ENCODE measurements at places on chromosomes 13 and 19.

DNA sequence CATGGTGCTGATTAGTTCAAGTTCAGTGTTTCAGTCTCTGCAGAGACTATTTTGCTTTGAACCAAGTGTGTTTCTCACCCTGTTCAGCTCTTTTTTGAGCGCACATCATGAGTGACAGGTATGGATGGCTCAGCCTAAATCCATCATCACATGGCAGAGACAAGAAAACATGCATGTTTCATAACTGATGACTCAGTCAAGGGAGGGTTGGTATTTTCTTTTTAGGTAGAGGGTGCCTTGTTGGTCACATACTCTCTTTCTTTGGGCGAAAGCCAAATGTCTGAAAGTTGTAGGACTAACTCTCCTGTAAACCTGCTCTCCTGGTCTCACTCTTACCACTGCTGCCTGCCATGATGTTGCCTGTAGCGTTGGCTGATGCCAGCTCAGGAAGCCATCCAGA is 48.1 kb upstream of the RAP2A start:
- DNase-seq, result no peak

DNA sequence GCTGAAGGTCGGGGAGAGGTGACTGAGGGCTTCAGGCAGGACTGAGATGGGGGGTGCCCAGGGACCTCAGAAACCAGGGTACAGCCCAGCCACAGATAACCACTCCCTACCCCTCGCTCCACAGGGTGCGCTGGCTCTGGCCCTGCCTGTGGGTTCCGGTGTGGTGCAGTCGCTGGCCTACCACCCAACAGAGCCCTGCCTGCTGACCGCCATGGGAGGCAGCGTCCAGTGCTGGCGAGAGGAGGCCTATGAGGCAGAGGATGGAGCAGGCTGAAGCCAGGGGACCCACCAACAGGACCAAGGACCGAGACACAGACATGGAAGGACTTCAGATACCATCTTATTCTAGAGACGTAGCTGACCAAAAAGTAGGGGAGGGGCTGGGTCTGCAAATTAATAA is 6.3 kb downstream of the DHPS start:
- no peak for DNase-seq

DNA sequence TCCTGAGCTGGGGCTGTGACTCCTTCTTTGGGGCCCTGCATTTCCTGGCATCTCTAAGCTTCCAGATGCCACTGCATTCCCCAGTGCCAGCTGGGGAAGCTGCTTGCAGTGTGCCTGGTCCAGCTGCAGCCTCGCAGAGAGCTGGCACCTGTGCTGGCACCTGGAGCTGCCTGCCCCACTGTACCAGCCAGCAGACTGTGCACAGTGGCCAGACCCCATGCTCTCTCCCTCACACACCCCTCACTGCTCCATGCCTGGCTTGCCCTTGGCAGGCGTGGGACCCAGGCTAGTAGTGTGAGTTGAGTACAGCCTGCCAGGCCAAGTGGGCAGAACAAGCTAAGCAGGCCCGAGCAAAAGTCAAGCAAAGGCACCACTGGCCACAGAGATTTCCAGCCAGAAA is 327.5 kb downstream of the NDFIP2 start:
- DNase-seq, result no peak

DNA sequence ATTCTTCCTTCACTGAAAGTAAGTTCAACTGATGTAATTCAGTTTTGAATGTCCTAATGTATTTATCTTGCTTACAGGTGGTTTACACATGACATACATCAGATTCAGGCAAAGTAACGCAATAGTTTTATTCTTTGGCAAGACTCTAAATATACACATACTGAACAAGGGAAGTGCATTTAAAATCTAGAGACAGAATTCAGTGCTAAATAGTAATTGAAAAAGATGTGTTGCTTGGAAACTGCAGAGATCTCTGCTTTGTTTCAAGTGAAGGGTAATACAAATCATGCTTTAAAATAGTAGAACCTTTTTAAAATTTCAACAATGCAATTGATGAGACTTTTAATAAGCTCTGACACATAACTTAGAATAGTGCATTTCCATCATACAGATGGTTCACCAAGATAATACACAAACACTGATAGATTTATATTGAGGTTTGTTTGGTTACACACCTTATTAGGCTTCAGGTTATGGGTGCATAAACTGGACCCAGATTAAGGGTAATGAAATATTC is 581.0 kb upstream of the MIR17HG start:
- DNase-seq, result no peak

Data from CD4-positive, alpha-beta T cell treated with Interleukin-10 for 1 hour (primary cell).